CD4-positive, alpha-beta T cell (primary cell): ENCODE measurements at places on chromosomes 1 and 21. TPM values are rescaled to one million over a fixed set of nuclear protein-coding genes. Genes with fewer than 3 reads are reported as not detected.

Gene CPLANE2
- total RNA-seq, result 5.3 TPM

Gene OR2G6
- total RNA-seq, result not detected

Gene NBPF10
- 2.5 TPM for total RNA-seq

Gene GOLT1A
- total RNA-seq, result 0.30 TPM

Gene LCE1F
- total RNA-seq, result not detected

Gene TEX38
- not detected for total RNA-seq

Gene C1orf116
- total RNA-seq, result 0.36 TPM

Gene SYDE2
- total RNA-seq, result 6.4 TPM

Gene SDHC
- 37.2 TPM for total RNA-seq

Gene USP16
- total RNA-seq, result 81.7 TPM

- DNase-seq, result no peak
Observed at GRCh38 chr1:231684356-231685244, 58.0 kb downstream of the DISC1 start.

DNA sequence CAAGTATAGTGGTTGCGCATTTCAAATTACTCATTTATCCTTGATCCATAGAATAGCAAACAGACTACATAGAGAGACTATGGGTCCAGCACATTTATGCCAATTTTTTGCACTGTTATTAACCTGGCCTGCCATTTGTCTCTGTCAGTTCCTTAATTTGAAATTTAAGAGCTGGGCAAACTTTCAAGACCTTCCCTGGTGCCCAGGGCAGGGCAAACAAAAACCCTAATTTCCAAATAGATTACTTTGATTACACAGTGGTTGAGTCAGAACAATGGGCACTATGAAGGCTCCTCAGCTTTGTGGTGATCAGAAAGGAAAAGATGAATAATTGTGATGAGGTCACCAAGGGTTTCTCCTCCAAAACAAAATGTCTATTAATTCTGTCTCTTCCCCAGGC is 80.6 kb downstream of the TNFSF18 start:
- no peak for DNase-seq

DNA sequence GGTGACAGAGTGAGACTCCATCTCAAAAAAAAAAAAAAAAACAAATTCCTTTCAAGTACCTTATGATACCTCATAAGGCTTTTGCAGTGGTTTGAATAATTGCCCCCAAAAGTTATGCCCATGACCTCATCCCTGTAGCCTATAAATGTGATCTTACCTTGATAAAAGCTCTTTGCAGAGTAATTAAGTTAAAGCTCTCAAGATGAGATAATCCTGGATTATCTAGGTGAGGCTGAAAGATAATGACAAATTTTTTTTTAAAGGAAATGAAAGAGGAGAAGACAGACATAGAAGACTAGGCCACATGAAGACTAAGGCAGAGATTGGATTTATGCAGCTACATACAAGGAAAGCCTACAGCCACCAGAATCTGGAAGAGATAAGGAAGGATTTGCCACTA is 20.7 kb upstream of the EDEM3 start:
- DNase-seq, result no peak

GRCh38 chr1:203797216-203797615 is 1.8 kb downstream of the ZBED6 start:
- DNase-seq, result no peak

- DNase-seq, result no peak
Observed at GRCh38 chr1:56975446-56975845, 9.6 kb upstream of the C8B start.

DNA sequence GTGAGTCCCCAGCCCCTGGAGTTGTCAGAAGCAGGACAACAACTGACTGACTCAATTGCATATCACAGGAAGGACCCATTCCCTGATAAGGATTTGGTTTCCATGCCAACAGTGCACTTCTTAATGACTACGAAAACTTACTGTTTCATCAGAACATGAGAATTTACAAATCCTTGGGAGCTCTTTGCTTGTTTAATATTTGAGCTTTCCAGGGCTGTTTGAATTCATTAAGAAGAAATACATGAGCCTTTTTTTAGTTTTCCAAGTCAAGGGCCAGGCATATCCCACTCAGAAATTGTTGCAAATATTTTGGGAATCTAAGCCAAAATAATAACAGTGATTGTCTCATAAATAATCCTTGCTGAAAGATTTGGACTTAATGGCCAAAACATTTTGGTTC is 27.2 kb upstream of the COL24A1 start:
- DNase-seq, result no peak

GRCh38 chr1:10283318-10283984 is 73.1 kb downstream of the KIF1B start:
- DNase-seq, result no peak

- no peak for DNase-seq
Observed at GRCh38 chr1:180923887-180924286, 11.2 kb downstream of the KIAA1614 start.

GRCh38 chr1:162912061-162912667 is 51.2 kb upstream of the CCDC190 start:
- no peak for DNase-seq

DNA sequence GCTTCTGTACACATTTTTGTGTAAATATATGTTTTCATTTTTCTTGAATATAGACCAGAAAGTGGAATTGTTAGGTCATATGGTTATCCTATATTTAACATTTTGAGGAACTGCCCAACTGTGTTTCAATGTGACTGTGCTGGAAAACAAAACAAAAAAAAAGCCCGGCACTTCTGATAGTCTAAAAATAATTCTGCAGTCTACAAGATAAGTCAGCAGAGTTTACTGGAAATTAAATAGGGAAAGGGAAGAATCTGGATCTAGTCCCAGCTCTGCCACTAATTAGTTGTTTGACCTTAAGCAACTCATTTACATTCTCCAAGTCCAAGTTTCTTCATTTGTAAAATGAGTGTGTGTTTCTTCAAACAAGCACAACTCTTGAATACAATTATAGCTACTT is 869.1 kb upstream of the B3GALT2 start:
- no peak for DNase-seq

DNA sequence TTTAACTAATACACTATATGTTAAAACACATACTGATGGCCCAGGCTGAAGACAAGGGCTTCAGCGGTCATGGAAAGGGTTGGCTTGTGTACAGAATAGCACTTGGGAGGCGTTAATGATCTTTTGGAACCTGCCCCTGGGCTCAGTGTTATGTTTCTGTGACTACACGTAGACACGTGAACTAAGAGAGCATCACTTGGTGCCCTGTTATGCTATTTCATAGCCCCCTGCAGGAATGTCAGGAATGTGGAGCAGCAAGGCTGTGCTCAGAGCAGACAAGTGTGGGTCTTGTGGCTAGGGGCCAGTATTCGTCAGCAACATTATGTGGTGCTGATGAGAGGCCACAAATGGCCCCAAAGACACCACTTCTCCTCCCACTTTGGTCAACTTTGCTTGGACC is 132.4 kb downstream of the MAP3K21 start:
- DNase-seq, result no peak

DNA sequence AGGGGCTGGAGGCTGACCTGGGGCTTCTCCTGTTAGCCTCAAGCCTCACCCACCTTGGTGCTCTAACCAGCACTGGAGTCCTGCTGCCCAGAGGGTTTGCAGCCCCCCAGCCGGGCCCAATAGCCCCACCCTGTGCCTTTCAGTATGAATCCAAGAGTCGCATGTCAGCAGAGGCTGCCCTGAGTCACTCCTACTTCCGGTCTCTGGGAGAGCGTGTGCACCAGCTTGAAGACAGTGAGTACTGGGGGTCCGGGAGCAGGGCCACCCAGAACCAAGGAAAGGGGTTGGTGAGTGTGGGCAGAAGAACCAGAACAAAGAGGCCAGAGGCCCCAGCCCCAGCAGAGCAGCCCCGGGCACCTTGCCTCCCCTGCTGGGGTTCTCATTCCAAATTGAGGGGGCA is 25.6 kb downstream of the CDK18 start:
- no peak for DNase-seq

- no peak for DNase-seq
Observed at GRCh38 chr1:226679262-226679661, 59.8 kb downstream of the ITPKB start.

- no peak for DNase-seq
Observed at GRCh38 chr1:87330885-87331364, 2.2 kb downstream of the LMO4 start.

- DNase-seq, result no peak
Observed at GRCh38 chr1:66349242-66349641, 184.7 kb upstream of the SGIP1 start.

- no peak for DNase-seq
Observed at GRCh38 chr1:218348628-218349071, 3.5 kb downstream of the TGFB2 start.
